RPMI8226 (cell line): ENCODE measurements at places on chromosomes 6 and 20.

DNA sequence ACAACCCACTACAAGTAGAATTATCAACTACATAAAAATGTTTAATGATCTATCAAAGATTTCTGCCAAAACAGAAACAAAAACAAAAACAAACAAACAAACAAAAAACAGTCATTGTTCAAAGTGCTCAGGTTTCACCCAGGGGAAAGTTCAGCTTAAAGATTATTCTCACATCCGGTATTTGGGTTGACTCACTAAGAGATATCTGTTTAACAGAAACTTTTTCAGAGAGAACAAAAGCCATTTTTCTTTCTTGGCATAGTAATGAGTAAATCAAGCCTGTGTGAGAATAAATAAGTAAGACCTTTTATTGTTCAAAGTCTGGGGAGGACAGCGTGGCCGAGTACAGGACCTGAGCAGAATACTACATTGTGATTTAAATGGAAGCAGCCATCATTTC is 143.6 kb downstream of the RCAN2 start:
- no peak for DNase-seq

DNA sequence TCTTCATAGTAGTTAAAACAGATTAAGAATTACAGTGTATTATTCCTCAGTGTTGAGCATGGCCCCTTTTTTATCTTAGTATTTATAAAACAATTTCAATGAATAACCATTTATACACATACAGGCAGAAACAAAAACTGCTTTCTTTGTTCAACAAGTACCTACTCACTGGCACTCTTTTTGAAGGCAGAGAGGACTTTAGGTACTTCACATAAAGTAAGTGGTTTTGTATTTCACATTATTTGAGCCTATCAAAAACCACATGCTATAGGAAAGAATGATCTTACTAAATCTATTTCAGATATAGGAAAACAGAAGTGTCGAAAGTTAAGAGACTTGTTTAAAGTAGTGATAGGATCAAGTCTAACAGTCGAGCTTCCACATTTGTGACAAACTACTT is 73.8 kb downstream of the PRKN start:
- DNase-seq: no peak

DNA sequence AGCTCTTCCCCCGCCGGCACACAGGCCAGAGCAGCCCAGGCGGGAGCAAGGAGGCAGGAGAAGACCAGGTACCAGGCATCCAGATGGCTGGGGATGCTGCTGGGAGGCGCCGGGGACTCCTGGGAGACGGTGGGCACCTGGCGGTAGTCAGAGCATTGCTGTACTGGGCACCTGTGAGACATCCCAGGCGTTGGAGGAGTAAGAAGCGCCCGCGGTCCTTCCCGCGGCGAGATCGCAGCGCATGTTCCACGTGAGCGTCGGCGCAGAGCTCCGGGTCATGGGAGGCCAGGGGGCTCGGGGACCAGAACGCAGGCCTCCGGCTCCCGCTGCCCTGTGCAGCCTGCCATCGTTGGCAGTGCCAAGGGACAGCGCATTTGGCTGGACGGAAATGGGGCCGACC is 293.7 kb upstream of the CDYL start:
- no peak for DNase-seq

- DNase-seq: no peak
These were observed 114.4 kb downstream of the FOXC1 start for GRCh38 chr6:1724124-1724523.

DNA sequence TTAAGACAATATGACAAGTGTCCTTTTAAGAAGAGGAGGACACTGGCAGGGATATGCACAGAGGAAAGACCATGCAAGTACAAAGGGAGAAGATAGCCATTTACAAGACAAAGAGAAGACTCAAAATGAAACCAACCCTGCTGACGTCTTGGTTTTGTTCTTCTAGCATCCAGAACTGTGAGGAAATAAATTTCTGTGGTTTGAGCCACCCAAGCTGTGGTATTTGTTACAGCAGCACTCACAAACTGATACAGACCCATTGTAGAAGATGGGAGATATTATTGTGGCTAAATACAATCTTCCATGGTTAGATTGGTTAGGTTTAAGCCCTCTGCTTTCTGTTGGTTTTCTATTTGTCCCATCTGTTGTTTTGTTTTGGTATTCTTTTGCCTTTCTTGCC is 88.6 kb upstream of the SLC35F1 start:
- no peak for DNase-seq
